ENCODE measurements at places on chromosomes 5 and 9. TPM values are rescaled to one million over a fixed set of nuclear protein-coding genes. Genes with fewer than 3 reads are reported as not detected.

GRCh38 chr9:73079326-73079725 is 72.3 kb upstream of the ANXA1 start:
- no peaks in the 10 kb centered on the region for H3K36me3 ChIP-seq
- no peaks in the 10 kb centered on the region for H3K4me1 ChIP-seq
- H3K27me3 ChIP-seq: peaks cover 4% of the 10 kb centered on the region
- DNase-seq: peak; percentile 30
- H3K27ac ChIP-seq: no peak overlapping the region

GRCh38 chr5:176589039-176589769 is 20.8 kb downstream of the GPRIN1 start:
- H3K4me3 ChIP-seq: no peak overlapping the region
- no peaks in the 10 kb centered on the region for H3K36me3 ChIP-seq
- H3K4me1 ChIP-seq: no peaks in the 10 kb centered on the region
- DNase-seq: no peak

GRCh38 chr9:27421577-27421976 is 102.5 kb upstream of the IFNK start:
- no peaks in the 10 kb centered on the region for H3K36me3 ChIP-seq
- DNase-seq: no peak
- H3K4me3 ChIP-seq: no peak overlapping the region
- no peaks in the 10 kb centered on the region for H3K4me1 ChIP-seq
- no peak overlapping the region for H3K27ac ChIP-seq

DNA sequence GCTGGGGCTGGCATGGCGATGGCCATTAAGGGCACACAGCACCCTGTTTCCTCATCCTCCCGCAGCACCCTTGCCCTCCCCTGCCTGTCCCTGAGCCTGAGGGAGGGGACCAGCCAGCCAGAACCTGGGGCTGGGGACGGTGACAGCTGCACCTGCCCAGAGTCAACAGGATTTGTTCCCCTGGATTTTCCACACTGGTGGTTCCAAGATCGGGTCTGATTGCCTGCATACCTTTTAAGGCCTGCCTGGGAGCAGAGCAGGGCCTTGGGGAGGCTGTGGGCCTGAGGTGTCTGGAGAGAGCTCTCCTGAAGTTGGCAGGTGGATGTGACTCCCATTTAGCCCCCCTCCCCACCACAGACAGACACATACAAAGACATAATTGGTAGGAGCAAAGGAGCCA is 61.0 kb upstream of the C5orf58 start:
- H3K27ac ChIP-seq: no peak overlapping the region
- no peaks in the 10 kb centered on the region for H3K4me1 ChIP-seq
- H3K4me3 ChIP-seq: no peak overlapping the region
- no peaks in the 10 kb centered on the region for H3K36me3 ChIP-seq
- DNase-seq: no peak

- no peak for DNase-seq
- H3K27me3 ChIP-seq: no peaks in the 10 kb centered on the region
- H3K4me3 ChIP-seq: no peak overlapping the region
- no peak overlapping the region for H3K27ac ChIP-seq
- no peaks in the 10 kb centered on the region for H3K4me1 ChIP-seq
- no peaks in the 10 kb centered on the region for H3K36me3 ChIP-seq
Observed at GRCh38 chr5:106894964-106895363, 775.8 kb downstream of the EFNA5 start.

Gene SPEF2
- total RNA-seq: 8.5 TPM

Gene GABRA1
- not detected for total RNA-seq

DNA sequence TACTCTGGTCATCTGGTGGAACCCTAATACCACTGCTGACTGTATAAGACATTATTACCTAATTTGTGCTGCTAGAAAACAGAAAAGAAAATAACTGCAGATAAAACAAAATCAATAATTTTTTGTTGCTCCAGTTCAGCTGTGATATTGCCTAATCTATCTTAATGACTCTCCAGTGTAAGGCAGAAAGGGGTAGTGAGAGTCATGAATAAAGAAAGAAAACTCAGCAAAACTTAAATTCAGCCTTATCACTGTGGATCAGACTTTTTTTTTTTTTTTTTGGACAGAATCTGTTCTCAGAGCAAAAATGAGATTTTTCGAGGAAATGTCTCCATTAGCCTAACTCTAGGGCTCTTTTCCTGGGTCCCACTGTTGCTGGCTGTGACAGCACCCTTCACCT is 1.1 kb upstream of the DOCK2 start:
- no peaks in the 10 kb centered on the region for H3K27me3 ChIP-seq
- no peak overlapping the region for H3K4me3 ChIP-seq
- peaks cover 7% of the 10 kb centered on the region for H3K36me3 ChIP-seq
- no peak overlapping the region for H3K27ac ChIP-seq

- no peak overlapping the region for H3K4me3 ChIP-seq
- H3K36me3 ChIP-seq: no peaks in the 10 kb centered on the region
- no peak overlapping the region for H3K27ac ChIP-seq
- peaks cover 13% of the 10 kb centered on the region for H3K4me1 ChIP-seq
- DNase-seq: no peak
- H3K27me3 ChIP-seq: no peaks in the 10 kb centered on the region
Observed at GRCh38 chr9:114720086-114720676, 38.2 kb upstream of the TEX48 start.

Gene C9orf57
- not detected for total RNA-seq

Gene ACOT12
- not detected for total RNA-seq

DNA sequence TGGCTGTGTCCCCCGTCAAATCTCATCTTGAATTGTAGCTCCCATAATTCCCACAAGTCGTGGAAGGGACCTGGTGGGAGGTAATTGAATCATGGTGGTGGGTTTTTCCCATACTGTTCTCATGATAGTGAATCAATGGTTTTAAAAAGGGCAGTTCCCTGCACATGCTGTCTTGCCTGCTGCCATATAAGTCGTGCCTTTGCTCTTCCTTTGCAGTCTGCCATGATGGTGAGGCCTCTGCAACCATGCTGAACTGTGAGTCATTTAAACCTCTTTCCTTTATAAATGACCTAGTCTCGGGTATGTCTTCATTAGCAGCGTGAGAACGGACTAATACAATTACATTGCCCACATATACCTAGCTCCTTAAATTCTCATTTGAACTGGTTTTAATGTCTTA is 353.0 kb upstream of the KLF4 start:
- H3K4me1 ChIP-seq: no peaks in the 10 kb centered on the region
- H3K36me3 ChIP-seq: no peaks in the 10 kb centered on the region
- DNase-seq: no peak
- no peak overlapping the region for H3K4me3 ChIP-seq
- no peak overlapping the region for H3K27ac ChIP-seq

GRCh38 chr9:133569891-133570690 is 35.6 kb downstream of the ADAMTSL2 start:
- H3K27me3 ChIP-seq: no peaks in the 10 kb centered on the region
- H3K4me1 ChIP-seq: no peaks in the 10 kb centered on the region
- H3K4me3 ChIP-seq: no peak overlapping the region
- no peak overlapping the region for H3K27ac ChIP-seq

Gene TMEM215
- not detected for total RNA-seq

Gene SPATA31A3
- total RNA-seq: not detected

DNA sequence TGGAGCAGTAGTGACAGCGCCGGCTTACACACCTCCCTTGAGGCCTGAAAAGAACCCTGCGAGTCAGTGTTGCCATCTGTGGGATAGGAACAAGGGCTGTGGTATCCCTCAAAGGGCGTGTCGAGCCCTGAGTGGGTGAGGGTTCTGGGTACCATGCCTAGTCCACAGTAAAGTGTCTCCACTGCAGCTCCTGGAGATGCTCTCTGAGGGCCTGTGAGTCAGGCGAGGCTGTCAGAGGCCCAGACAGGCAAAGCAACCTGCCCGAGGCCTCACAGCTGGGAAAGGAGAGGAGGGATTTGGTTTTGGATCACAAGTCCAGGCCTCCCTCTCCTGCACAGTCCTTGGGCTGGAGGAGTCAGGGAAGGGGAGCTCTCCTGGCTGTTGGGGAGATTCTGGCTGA is 6.1 kb downstream of the PRRX2 start:
- H3K36me3 ChIP-seq: no peaks in the 10 kb centered on the region
- peaks cover 1% of the 10 kb centered on the region for H3K4me1 ChIP-seq
- no peak overlapping the region for H3K27ac ChIP-seq
- no peak for DNase-seq

DNA sequence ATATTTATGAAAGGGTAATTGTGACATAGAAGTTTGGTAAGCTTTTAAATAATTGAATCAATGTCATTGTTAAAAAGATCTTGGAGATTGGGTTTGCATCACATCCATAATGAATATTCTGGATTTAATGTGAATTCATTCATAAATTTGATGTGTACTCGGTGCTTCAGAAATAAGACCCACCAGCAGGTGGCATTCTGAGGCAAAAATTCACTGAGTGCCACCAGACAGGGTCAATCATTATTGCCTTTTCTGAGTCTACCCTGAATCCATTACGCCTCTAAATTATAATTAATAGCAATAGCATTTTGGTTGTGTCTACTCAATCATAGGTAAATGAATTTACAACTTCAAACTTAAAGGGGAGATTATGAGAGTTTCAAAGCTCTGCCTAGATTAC is 1.0 kb downstream of the TRPC7 start:
- no peaks in the 10 kb centered on the region for H3K27me3 ChIP-seq
- no peak overlapping the region for H3K4me3 ChIP-seq
- H3K4me1 ChIP-seq: no peaks in the 10 kb centered on the region

GRCh38 chr5:120631611-120632010 is 167.5 kb downstream of the PRR16 start:
- DNase-seq: no peak
- H3K4me1 ChIP-seq: no peaks in the 10 kb centered on the region
- no peaks in the 10 kb centered on the region for H3K36me3 ChIP-seq
- no peak overlapping the region for H3K27ac ChIP-seq
- H3K4me3 ChIP-seq: no peak overlapping the region

DNA sequence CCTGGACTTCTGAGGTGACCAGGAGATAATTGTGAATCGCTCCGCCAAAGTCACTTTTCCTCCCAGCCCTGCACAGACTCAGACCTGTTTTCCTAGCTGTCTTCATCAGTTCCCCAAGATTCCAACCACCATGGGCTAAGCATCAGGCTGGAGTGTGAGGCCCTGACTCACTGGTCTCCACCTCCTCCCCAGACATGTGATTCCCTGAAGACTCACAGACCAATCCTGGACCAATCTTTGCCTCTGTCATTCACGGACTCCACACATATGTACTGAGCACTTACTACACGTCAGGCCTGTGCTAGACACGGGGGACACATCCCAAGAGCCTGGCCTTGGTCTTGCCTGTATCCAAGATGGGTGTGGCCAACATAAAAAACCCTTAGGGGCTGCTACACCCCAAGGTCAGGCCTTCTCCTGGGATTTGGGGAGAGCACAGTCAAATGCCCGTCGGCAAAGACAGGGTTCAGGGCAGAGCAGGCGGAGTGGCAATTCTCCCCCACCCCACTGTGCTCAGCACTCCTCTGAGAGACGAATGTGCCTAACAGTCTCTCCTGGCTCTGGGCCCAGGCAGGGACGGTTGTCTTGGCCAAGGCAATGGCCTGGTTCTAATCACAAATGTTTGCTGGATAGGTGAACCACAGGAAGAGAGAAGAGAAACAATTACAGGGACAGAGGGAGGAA is 11.9 kb downstream of the EEIG1 start:
- peaks cover 93% of the 10 kb centered on the region for H3K4me1 ChIP-seq
- no peaks in the 10 kb centered on the region for H3K27me3 ChIP-seq
- no peak overlapping the region for H3K4me3 ChIP-seq
- no peak for DNase-seq
- no peaks in the 10 kb centered on the region for H3K36me3 ChIP-seq
- H3K27ac ChIP-seq: no peak overlapping the region

Gene KIF27
- total RNA-seq: 4.0 TPM

DNA sequence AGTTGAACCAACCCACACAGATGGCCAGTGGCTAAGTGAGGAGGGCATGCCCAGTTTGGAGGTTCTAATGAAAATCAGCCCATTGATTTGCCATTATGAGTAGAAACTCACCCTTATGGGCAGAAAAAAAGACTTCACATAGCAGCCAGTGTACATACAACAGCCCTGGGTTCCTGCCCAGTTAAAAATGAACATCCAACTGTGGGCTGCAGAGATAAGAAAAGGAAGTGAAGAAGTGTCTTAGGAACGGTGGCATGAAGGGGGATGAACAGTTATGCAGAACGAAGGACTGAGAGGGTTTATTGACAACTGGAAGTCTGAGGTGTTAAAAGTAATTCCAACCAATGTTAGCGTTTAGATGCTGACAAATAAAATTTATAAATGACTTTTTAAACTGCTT is 118.4 kb downstream of the MARCHF3 start:
- no peaks in the 10 kb centered on the region for H3K27me3 ChIP-seq
- no peaks in the 10 kb centered on the region for H3K36me3 ChIP-seq
- H3K4me1 ChIP-seq: peaks cover 4% of the 10 kb centered on the region

Gene SMIM27
- total RNA-seq: 17.7 TPM

Gene FAM120A
- total RNA-seq: 96.1 TPM
